Neural crest cell (in vitro differentiated cells): ENCODE measurements at places on chromosomes 3 and 15.

DNA sequence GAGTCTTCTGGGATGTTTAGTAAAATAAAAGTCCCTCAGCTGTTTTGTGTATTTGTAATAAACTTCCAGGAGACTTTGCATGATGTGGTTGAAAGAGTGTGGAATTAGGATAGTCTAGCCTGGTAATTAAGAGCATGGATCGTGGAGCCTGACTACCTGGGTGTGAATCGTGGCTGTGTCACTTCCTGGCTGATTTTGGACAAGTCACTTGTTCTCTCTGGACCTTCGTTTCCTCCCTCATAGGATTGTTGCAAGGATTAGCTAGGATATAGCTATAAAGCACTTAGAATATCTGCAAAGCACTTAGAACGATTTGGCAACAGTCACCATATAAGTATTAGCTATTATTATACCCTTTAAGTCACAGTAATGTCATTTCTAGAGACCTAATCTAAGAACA lies 40.2 kb downstream of the SLMAP start:
- H3K4me1 ChIP-seq: no peaks in the 10 kb centered on the region
- H3K4me3 ChIP-seq: no peak overlapping the region
- DNase-seq: no peak
- H3K36me3 ChIP-seq: no peaks in the 10 kb centered on the region
- H3K27ac ChIP-seq: no peak overlapping the region

DNA sequence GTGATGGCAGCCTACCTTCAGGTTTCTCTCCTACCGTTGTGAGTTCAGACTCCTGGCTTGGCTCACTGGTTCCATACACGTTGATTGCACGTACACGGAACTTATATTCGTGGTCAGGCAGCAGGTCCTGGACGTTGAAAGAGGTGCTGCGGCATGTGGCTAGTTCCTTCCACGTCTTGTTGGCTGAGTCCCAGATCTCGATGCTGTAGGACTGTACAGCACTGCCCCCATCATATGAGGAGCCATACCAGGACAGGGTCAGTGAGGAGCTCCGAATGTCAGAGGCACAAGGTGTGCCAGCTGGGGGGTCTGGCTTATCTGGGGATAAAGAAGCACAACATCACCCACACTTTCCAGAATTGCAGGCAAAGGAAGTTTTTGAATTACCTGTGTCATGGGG lies 72.3 kb upstream of the HACD2 start:
- H3K27ac ChIP-seq: no peak overlapping the region
- no peaks in the 10 kb centered on the region for H3K27me3 ChIP-seq
- H3K36me3 ChIP-seq: peaks cover 22% of the 10 kb centered on the region
- peaks cover 40% of the 10 kb centered on the region for H3K4me1 ChIP-seq
- DNase-seq: no peak
- H3K4me3 ChIP-seq: no peak overlapping the region

DNA sequence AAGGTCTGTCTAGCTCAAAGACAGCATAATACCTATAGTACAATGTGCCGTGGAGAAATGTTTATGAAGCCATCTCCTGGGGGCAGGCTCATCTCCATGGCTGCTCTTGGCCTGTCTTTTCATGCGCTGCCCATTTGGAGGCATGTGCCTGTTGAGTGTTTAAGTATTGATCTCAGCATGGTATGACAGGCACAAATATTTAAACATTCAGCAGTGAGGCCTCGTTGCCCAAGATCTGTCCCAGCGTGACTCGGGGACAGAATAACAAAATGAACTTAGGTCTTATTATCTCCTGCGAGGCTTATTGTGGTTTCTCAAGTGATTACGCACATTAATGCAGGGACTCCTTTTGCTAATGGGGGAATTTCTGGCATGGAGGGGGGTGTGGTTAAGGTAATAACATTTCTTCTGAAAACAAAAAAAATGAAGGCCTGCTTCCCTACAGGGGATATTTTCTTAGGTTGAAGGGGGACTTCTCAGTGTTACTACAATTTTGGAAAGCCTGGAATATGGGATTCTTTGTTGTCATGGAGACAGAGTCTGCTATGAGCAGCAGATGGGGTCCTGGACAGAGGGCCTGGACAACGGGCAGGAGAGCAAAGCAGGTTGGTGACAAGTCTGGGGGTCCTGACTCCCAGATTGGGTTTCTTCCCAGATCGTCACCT lies 4.4 kb upstream of the SLC6A1 start:
- no peak overlapping the region for H3K27ac ChIP-seq
- peaks cover 72% of the 10 kb centered on the region for H3K27me3 ChIP-seq
- DNase-seq: no peak
- H3K36me3 ChIP-seq: no peaks in the 10 kb centered on the region
- H3K4me1 ChIP-seq: peaks cover 10% of the 10 kb centered on the region

GRCh38 chr15:98896002-98896721 lies 111.4 kb downstream of the PGPEP1L start:
- H3K4me3 ChIP-seq: no peak overlapping the region
- H3K27me3 ChIP-seq: no peaks in the 10 kb centered on the region
- DNase-seq: no peak
- H3K4me1 ChIP-seq: peaks cover 48% of the 10 kb centered on the region

- no peak overlapping the region for H3K4me3 ChIP-seq
- no peaks in the 10 kb centered on the region for H3K4me1 ChIP-seq
- no peak for DNase-seq
- H3K27ac ChIP-seq: no peak overlapping the region
Measured at GRCh38 chr15:39336926-39337325, 244.0 kb upstream of the THBS1 start.

DNA sequence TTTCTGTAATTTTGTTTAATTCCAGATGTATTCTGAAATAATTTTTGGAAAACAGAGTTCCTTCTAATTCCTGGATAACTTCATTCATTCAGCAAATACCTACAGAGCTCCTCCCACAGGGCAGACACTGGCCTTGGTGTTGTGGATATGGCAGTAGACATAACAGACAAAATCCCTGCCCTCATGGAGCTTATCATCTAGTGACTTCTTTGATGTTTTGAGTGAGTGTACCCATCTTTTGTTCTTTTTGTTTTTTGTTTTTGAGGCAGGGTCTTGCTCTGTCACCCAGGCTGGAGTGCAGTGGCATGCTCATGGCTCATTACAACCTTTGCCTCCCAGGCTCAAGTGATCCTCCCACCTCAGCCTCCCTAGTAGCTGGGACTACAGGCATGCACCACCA lies 21.1 kb downstream of the DET1 start:
- DNase-seq: no peak
- peaks cover 43% of the 10 kb centered on the region for H3K36me3 ChIP-seq
- H3K27me3 ChIP-seq: no peaks in the 10 kb centered on the region
- no peak overlapping the region for H3K4me3 ChIP-seq
- no peaks in the 10 kb centered on the region for H3K4me1 ChIP-seq

DNA sequence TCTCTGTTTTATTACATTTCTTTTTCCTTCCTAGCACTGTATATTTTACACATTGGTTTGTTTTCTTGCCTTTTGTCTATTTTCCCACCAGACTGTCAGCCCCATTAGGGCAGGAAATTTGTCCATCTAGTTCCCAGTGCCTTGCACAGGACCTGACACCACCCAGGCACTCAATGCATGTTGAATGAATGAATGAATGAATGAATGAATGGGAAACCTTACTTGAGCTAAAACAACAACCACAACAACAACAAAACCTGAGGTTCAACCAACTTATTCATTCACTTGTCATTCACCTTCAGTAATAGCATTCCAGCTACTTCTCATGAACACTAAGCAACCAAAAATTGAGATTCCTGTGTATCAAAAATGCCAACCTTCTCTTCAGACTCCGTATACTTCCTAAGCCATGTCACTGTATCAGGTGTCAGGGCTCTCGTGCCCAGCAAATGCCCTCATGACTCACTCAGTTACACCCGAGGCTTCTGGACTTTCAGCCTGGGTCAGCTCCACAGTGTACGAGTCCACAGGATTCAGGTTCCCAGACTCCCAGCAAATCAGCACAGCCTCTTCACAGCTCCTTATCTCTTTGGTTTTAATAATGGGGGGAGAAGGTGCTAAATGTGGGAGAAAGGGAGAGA lies 37.3 kb downstream of the FSD2 start:
- no peaks in the 10 kb centered on the region for H3K27me3 ChIP-seq
- H3K4me1 ChIP-seq: no peaks in the 10 kb centered on the region

- no peak overlapping the region for H3K27ac ChIP-seq
- H3K4me1 ChIP-seq: no peaks in the 10 kb centered on the region
- H3K36me3 ChIP-seq: peaks cover 8% of the 10 kb centered on the region
Measured at GRCh38 chr3:104642827-104643226, 723.9 kb upstream of the ALCAM start.
